Activated CD4-positive, alpha-beta T cell treated with anti-CD3 and anti-CD28 coated beads for 48 hours (primary cell): ENCODE measurements at places on chromosomes 7 and 10.

- DNase-seq = no peak
Measured at GRCh38 chr7:16670021-16670420, 24.0 kb downstream of the BZW2 start.

DNA sequence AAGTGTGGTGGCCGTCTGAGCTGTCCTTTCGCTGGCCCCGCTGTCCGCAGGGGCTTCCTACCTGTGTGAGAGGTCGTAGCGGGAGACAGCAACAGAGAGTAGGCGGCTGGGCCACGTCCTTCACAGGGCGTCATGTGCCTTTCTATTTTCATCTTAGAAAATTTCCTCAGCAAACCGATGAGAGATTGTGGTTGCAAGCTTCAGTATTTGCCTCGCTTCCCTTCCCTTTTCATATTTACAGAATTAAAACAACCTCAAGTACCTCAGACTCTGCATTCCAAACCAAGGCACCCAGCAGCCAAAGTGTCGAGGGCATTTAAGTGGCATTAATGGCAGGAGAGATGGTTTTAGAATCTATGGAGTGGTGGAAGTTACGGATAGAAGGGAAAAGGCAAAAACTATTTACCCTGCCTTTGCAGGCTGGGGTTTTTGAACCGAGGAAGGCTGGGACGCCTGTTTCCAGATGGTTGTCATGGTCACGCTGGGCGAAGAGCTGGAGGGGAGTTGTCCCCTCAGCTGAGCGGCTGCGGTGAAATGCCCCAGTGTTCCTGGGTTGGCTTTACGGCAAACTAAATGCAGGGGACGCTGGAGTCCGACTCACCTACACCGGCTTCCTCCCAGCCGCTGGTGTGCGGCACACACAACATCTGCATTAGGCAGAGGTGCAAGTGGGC, 41.9 kb downstream of the WIPI2 start:
- DNase-seq = no peak

DNA sequence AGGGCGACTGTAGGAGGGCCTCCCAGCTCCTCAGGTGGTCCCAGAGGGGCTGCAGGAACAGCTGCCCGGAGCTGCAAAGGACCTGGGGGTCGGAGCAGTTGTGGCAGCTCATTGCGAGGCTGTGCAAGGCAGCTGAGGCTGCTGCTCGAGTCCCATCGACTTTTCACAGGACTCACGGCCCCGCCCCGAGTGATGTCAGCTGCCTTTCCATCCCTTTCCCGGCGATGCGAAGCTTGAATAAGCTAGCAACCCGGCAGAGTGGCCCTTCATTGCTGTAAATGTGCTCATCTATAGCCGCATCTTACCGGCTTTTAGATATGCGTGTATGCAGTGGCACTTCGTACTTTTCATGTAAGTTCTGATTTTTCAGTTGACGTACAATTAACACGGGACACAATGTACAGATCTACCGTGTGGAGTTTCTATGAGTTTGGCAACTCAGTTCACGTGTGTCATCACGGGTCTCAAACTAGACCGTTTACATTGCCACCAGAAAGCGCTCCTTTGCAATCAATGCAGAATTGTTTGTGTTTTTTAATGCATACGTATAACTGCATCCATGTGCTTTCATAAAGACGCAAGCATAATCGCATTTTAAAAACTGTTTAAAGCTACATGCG, at the start of gene CH25H:
Gene CH25H, minus strand, starts transcription at position 137 of the 620 bp plus-strand sequence. Its CDS starts 25 bp downstream, at position 112.
- peak; percentile 71 for DNase-seq

- DNase-seq = peak; percentile 77
Measured at GRCh38 chr7:23373151-23374004, 74.2 kb downstream of the MALSU1 start.

DNA sequence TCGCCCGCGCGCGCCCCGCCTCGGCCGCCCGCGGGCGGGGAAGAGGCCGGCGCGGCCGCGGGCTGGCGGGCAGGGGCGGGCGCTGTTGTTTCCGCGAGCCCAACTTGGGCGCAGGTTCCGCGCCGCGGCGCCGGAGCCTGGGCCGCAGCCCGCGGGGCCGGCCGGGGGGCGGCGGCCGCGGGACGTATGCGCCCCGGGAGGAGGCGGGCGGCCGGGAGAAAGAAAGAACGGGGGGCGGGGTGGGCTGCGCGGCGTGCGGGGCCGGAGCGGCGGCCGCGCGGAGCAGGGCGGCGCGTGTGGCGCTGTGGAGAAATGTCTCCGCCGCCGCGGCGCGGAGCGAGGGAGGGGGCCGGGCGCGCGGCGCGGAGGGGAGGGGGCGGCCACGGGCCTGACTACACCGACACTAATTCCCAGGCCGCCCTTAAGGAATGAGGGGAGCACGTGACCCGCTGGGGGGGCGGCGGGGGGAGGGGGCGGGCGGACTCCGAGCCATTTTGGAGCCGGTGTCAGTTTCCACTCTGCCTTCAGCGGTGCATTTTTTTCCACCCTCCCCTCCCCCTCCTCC, at the start of gene BMI1:
Gene BMI1, plus strand, starts transcription at position 509 of the 565 bp plus-strand sequence. CDS start 5,351 bp downstream, outside the sequence.
- DNase-seq = peak; percentile 72

DNA sequence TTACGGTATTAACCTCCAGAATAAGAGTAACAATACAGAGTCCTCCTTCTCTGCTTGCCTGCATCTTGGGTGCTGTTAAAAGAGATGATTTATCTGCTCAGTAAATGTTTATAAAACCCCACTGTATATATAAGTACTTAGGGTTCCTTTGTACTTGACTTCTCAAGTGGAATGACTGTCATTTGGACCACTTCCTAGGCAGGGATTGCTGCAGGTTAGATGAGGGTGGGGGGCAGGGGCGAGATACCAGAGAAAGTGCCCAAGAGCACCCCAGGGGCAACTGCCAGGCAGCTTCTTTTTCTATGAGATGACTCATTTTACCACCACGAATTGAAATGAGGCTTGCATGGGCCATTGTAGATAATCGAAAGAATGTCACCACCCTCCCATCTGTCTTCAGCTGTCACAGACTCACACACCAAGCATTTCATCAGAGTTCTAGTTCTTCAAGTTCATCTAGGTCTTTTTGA, 421.9 kb upstream of the GALNT17 start:
- no peak for DNase-seq

- no peak for DNase-seq
Measured at GRCh38 chr7:131108212-131108940, 219.3 kb upstream of the MKLN1 start.

GRCh38 chr7:84105586-84105985, 89.0 kb downstream of the SEMA3A start:
- DNase-seq = no peak

- DNase-seq = no peak
Measured at GRCh38 chr10:52030975-52031374, 283.1 kb upstream of the DKK1 start.

DNA sequence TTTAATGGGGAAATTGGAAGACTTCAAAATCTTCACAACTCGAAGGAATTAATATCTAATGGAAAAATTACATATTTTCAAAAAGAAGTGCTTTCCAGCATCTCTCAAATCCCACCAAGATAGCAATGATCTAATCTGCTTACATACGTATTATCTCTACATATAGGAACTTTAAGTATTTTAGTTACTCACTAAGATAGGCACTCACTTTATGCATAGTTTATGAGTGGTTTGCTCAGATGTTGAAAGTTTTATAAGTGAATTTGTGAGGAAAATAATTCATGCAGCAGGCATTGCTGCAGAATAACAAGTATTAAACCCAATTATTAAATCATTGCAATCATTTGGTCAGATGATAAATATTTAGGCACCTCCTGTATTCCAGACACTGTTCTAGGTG, 2.3 kb upstream of the CYTH3 start:
- DNase-seq = no peak

DNA sequence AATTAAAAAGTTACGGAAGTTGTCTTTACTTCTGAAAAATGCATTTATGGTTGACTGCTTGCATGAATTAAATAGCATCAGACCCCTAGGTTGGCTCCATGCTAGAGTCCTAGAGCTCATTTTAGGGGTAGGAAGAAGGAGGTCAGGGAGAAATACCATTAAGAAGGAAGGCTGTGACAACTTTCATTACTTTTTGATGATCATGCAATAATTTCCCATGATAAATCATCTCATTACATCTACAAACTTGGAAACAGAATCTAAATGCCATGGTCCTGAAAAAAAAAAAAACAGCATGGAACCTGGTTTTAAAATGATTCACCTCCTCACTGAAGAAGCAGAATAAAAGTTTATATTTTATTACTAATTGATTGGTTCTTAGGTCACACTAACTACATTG, 20.3 kb upstream of the PLXNA4 start:
- DNase-seq = no peak

DNA sequence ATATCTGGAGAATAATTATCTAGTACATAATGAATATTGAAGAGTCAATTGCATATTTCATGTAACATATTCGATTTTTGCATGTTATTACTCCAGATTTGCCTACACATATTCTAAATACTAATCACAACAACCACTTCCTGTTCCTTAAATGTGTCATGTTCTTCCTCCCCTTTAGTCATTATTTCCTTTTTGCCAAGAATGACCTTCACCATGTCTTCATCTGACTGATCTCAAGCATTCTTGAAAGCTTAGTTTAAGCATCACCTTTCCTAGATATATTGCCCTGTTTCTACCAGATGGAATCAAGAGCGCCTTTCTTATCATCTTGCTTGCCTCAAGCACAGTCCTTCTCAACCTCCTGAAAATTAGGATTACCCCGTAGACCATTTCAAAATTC, 23.5 kb upstream of the MEOX2 start:
- no peak for DNase-seq

- DNase-seq = no peak
Measured at GRCh38 chr7:22664988-22665798, 61.8 kb upstream of the IL6 start.

DNA sequence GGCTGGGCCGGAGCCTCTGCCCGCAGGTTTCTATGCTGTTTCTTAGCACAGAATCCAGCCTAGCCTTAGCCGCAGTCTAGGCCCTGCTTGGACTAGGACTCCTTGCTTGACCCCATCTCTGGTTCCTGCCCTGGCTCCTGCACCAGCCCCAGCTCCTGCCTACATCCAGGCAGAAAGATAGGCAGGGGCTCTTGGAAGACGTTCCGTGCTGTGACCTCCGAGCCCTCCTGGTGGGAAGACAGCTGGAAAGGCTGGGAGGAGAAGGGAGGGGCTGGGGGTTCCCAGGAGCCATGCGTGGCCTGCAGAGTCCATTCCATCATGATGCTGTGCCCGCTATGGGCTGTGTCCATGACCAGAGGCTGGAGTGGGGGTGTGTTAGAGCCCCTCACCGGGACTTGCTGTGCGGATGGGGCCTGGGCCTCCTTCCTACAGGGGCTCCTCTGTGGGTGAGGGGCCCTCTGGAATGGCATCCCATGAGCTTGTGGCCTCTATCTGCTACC, 26.2 kb downstream of the RAMP3 start:
- DNase-seq = peak; percentile 1

- DNase-seq = no peak
Measured at GRCh38 chr7:117338020-117338419, 15.2 kb upstream of the WNT2 start.
